ENCODE measurements at places on chromosomes 13 and 19.

DNA sequence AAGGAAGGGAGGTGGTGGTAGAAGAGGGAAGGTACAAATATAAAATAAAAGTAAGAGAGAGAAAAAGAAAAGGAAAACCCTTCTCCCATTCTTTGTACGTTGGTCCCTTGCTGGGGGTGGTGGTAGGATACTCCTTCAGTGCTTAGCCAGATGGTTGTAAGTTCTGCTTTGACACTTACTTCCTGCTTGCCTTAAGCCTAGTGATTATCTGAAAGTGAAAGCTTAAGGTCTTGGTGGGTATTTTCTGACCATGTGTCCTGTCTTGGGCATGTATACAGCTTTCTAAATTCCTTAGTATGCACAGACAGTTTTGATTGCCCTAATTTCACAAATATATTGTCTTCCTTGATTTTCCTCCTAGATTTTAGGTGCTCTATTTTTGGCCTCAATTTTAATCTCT is 314.8 kb downstream of the PCDH17 start:
- DNase-seq: no peak

DNA sequence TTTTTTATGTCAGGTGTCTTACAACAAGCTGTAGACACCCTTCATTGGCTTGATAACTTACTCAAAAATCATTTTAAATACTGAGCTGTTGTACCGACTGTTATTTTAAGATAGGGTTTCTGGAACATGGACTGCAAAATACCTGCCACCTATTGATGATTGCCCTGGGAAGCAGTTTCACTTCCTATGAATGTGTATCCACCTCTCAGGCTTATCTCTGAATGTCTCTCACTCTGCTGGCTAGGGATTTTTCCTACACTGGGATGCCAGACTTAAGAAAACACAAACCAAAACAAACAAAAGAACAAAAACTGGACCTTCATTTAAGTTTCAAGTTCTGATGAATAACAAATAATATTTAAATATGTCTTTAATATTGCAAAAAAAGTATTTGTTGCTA is 663.7 kb downstream of the EFNB2 start:
- no peak for DNase-seq

DNA sequence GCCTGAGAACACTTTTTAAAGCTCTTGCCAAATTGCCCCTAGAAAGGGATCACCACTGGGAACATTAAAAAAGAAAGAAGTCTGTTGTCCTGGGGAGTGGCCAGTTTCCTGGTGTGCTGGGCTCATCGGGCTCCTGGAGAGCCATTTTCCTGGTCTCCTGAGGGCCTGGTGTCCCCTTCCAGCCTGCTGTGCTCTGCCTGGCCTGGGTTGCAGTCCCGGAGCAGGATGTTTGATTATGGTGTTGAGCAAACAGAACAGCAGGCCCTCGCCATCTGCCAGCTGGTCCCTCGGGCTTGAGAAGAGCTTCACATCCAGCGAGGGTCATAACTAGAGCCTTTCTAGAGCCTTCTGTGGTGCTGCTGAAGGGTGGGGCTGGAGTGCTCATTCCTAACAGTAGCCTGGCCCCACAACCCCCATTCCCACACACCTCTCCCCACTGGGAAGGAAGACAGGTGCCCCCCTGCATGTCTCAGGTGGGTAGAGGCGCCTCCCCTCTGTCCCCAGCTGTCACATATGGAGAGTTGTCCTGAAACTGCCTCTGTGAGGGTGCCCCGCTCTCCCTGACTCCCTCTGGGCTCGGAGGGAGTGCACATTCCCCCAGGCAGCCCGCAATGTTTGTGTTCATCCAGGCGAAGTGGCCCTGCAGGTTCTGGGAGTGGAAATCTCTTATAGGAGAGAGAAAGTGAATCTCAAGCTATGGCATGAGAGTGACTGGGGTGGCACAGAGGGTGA is 151.1 kb downstream of the SIPA1L3 start:
- DNase-seq: peak; percentile 83

DNA sequence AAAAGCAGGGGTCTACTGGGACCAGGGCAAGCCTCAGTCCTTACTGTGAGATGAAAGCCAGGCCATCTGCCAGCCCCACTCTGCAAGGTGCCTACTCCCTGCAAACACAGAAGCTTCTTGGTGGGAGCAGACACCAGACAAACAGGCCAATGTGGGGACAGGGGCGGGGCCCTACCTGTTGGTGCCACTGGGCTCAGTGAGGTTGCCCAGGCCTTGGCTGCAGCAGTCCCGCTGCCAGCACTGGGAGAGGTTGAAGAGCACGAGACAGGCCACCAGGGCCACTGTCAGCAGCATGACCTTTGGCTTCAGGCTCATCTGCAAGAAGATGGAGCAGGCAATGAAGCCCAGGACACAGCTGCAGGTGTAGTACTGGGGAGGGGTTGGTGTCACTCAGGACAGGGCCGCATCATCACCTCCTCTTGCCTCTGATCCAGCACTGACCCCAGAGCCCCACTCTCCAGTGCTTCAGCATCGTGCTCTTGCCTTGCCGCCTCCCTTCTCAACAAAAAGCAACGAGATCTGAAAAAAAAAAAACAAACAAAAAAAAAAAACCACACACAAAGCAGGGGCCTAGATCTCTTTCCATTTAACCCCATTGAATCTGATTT is 72.6 kb downstream of the NBEA start:
- DNase-seq: no peak

DNA sequence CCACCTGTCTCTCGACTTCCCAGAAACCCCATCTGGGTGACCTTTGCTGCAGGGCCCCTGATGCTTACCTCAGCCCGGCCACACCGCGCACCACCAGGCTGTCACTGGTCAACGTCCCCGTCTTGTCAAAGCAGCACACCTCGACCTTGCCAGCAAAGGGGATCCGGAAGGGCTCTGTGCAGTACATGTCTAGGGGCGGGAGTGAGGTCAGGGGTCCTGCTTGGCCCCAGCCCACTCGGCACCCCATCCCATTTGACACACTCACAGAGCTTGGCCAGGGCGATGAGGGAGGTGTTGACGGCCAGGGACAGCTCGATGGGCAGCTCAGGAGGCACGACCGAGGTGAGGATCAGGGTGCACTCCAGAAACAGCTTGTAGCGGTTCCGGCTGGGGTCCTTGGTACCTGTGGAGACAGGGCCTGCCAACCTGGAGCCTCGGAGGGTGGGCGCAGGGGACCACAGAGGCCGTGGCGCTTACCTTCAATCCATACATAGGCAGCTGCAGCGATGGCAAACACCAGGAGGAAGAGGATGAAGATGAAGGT is 8.4 kb downstream of the ATP13A1 start:
- DNase-seq: no peak

Data from NCI-H2227 treated with DMSO at 0.1 percent for 48 hours (cell line).